ENCODE measurements at places on chromosomes 3 and 15.

DNA sequence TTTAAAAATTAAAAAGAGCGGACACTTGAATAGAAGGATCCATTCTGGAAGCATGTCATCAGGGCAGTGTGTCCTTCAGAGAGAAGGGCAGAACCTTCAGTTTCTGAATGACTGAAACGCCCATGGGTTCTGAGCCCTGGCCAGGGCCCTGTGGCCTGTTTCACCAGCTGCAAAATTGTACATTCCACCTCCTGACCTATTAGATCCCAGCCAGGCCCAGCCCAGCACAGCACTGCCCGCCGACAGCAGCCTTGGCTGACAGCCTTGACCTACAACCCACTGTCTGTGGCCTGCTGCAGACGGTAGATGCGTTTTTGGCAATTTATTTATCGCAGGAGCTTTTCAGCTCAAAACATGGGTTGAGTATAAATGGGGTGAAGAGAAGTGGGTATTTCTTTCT, 5.9 kb upstream of the POLG start:
- no peak for DNase-seq

- no peak for DNase-seq
These were observed 7.4 kb downstream of the PRSS50 start for GRCh38 chr3:46710229-46710628.

DNA sequence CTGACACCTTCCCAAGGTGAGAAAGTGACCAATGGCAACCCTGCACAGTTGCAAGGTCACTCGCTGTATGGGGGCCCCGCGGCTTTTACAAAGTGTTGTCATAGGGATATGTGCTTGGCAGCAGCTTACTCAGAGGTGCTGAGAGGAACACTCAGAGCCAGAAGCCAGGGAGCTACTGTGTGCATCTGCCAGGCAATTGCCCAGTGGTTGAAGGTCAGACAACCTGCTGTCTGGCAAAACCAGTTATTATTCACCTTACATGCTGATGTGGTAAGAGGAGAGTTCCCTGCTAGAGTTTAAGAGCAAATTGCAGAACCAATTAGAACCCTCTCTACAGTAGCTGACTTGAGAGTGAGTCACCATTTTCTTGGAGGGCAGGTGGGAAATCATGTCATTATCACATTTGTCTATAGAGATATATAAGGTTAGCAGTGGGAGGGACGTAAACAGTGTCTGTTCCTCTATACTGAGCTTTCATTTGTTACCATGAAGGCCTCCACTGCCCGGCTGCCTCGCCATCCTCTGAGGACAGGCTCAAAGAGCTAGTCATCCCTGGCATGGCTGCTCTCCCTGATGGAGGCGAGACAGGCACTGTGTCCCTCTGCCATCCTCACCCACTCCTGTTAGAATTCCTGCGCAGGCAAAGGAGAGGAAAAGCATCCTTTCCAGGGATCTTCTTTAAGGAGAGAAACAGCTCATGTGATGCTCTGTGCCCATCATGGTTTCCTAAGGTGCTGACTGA, 274.4 kb downstream of the PLCL2 start:
- no peak for DNase-seq

- no peak for DNase-seq
These were observed 400.9 kb upstream of the ATP11B start for GRCh38 chr3:182392182-182392937.

DNA sequence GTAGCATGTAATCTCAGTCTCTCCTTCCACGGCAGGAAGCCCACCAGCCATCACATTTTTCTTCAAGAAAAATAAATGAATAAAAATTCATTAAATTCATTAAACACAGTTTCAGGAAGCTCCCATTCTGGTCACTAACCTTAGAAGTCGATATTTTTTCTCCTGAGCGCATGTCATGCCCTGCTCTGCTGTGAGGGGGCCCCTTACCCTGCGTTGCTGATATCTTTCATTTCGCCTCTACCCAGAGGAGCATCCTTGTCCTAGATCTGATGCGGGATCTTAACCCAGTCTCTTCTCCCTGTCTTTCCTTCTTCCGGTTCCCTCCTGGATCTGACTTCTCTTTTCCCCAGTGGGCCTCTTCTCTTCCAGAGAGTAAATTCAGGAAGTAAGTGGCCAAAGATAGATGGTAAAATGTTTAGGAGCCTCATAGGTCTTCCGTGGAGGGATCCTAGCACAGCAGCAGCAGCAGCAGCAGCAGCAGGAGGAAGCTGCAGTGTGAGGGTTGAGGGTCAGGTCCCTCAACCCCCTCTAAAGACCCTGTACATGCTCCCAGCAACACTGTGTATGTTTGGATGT, 1.4 kb upstream of the ILDR1 start:
- DNase-seq = no peak

DNA sequence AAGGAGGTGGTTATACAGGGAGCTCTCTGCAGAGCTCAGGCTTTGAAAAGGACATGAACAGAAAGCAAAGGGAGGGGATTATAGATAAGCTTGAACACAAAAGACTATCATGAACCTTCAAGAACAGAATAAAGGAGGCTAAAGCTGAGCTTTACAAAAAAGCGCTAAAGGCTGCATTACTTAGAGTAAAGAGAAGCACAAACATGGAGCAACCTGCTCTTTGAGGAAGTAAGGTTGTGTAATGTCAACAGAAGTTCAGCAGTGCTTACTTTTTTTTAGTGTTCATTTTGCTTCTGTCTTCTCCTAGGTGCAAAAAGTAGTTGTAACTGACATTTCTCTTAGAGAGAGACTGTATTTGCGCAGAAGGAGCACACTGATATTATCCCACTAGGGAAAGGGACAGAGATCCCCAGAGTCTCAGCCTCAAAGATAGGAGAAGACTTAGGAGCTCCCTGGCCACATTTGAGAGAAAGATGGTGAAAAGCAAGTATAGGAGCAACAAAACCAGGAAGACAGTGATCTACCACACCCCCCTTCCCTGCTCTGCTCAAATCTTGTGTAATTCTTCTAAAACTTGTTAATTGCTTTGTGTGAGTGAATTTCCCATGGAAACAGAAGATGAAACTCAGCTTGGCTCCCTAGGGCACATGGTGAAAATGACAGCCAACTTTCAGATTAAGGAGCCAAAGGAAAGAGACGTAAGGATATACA, 54.7 kb downstream of the QTRT2 start:
- DNase-seq = no peak
